ENCODE measurements at places on chromosomes 12 and 14.

DNA sequence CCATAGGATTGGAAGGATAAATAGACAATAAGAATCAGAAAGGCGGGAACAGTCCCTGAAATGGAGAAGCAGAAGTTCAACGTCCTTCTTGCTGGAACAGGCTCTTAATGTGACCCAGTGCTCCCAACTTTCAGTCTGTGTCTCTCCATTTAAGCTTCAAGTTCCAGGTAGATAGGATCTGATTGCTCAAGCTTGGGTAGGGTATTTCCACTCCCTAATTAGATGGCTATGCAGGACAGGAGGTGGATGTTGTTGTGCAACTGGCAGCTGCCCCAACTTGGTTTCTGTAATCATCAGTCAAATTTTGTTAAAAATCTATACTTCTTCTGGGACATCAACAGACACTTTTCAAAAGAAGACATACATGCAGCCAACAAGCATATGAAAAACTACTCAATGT, 266.2 kb downstream of the C12orf75 start:
- DNase-seq = no peak

DNA sequence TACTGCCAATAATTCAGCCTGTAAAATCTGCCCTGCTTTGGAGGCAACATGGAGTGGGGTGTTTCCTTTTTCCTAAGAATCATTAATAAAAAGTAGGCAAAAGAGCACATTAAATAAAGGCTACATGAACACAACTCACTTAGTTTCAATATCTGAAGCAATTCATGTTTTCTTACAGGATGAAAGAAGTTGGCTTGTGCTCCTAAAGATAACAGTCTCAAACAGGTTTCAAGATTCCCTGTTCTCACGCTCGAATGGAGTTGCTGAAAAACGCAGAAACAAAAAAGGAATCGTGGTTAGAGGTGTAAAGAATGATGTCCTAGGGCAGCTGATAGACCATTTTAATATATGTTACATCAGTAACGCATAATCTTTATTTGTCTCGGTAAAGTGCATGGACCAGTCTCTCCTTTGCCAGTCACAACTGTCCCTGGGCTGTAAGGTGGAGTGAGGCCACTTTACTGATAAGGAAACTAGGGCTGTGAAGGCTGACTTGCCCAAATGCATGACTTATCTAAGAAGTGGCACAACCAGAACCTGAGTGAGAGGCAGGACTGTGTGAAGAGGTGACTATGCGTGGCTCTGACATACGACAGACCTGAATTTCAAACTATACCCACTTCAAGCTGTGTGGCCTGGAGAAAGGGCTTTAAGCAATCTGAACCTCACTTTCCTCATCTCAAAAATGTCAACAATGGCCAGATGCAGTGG, 12.6 kb downstream of the GIT2 start:
- no peak for DNase-seq

DNA sequence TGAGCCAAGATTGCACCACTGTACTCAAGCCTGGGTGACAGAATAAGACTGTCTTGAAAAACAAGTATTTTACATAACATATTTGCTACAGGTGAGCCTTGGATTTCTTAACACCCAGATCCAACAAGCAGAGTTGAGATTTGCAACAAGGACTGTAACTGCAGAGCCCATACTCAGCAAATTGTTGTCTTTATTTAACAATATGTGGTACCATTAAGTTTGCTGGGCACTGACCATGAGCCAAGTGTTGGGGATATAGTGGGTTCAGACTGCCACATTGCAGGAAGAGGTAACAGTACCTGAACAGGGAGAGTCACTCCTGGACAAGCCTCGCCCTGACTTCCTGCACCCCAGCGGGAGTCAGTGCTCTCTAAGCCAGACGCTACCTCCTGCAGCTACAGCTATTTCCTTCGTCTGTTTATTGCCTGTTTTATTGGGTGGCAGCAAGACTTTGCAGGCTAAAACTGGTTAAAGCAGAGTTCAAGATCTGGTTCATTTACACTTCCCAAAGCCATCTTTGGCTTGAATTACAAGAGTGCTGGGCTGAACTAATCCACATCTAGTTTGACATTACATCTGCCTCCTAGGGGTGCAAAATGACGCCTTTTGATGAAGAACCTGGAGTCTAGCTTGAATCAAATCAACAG, 12.5 kb downstream of the AHSA1 start:
- DNase-seq = no peak

GRCh38 chr12:3564411-3564810, 73.4 kb downstream of the PRMT8 start:
- DNase-seq = no peak

DNA sequence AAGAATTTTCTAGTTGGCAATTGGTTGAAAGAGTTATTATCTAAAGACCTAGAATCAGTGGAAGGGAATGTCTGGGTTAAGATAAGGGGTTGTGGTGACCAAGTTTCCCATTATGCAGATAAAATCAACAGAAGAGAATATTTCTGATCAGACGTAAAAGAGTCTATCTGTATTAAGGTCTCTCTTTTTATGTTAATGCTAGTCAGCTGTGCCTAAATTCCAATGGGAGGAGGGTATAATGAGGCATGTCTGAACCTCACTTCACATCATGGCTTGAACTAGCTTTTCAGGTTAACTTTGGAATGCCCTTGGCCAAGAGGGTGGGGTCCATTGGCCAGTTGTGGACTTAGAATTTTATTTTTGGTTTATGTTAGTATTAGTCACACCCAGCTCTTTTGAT, 34.3 kb upstream of the CHST11 start:
- DNase-seq = no peak

- no peak for DNase-seq
Measured at GRCh38 chr14:105473677-105474482, 741 bp upstream of the CRIP2 start.

DNA sequence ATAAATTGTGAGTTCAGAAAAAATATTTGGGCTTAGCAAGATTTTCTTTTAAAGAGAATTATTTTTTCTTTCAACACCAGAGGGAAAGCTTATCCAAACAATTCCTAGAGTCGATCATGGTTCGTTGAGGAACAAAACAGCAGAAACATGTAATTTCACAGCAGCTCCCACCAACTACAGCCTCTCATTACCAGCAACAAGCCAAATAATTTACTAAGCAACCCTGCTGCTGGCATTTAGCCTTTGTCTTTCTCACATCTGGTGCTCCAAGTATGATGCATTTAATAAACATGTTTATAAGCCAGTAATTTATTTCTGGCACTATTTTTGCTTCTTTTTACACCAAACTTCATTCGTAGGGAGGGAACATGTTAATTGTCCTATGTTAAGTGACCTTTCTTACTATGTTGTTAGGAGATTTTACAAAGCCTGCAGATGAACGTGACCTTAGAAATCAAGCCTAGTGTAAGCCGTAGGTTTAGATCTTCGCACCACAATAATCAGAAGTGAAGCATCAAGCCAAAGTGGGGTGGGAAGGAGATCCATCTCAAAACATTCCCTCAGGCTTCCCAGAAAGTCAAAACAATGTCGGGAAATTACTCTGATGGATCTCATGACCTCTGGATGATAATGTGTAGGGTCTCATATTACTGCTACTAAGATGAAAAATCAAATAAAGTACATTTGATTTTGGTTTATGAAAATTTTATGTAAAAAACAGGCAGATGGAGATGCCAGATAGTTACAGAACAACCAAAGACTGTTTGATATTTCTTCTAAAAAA, 128.4 kb downstream of the RPAP3 start:
- DNase-seq = peak; percentile 77

GRCh38 chr12:54052438-54053002, 1.1 kb upstream of the HOXC4 start:
- DNase-seq = no peak

DNA sequence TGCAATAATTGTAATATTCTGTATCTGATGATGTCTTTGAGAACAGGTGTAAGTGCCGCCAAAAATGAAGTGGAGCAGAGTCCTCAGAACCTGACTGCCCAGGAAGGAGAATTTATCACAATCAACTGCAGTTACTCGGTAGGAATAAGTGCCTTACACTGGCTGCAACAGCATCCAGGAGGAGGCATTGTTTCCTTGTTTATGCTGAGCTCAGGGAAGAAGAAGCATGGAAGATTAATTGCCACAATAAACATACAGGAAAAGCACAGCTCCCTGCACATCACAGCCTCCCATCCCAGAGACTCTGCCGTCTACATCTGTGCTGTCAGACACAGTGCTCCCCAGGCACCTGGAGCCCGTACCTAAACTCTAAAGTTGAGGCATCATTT, 268.7 kb downstream of the DAD1 start:
- DNase-seq = no peak

- no peak for DNase-seq
Measured at GRCh38 chr14:91354221-91354916, 63.3 kb downstream of the CCDC88C start.

- no peak for DNase-seq
Measured at GRCh38 chr12:131862600-131862993, 31.8 kb upstream of the ULK1 start.

DNA sequence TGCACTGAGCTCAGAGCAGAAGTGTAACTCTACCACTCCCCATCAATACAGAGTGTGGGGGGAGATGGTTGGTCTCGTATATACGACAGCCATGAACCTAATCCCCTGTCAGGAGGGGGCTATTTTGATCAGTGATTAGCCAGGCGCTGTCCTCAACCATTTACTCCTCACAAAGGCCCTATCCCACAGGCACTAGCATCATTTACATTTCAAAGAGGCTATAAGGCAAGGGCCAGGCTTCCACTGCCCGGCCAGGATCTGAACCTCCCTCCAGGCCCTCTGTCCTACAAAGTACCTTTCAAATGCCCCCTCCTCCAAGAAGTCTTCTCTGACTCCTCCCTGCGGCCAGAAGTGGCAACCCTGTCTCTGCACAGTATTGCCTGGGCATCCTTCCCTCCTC, 74.7 kb downstream of the ITPK1 start:
- DNase-seq = no peak

All from NCI-H2081 treated with DMSO at 0.1 percent for 48 hours (cell line).